ENCODE measurements at places on chromosomes 7 and 10.

DNA sequence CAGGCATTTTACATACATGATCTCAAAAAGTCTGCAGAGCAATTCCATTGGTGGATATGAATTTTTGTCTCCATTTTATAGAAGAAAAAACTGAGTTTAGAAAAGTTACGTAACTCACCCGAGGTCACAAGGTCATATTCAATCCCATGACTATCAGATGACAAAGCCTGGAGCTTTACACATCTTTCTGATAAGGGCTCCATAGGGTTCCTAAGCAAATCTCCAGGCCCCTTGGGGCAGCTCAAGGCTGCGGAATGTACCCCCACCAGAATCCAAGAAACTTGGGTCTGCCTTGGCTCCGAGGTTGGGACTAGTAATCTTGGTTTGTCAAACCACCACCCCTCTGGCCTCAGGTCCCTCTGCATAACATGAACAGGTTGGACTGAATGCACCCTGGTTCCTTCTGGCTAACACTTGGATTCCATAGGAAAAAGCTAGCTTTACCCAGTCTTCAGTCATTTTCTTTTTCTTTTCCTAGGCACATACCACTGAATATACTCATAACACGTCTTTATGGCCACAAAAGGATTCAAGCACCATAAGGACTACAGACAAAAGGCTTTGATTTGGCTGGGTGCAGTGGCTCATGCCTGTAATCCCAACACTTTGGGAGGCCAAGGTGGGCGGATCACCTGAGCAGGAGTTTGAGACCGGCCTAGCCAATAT lies 55.5 kb downstream of the PIP4K2A start:
- H3K4me1 ChIP-seq: peaks cover 3% of the 10 kb centered on the region
- H3K36me3 ChIP-seq: no peaks in the 10 kb centered on the region
- DNase-seq: no peak
- no peak overlapping the region for H3K27ac ChIP-seq

GRCh38 chr7:21346297-21346696 lies 81.6 kb upstream of the SP4 start:
- DNase-seq: no peak
- H3K27ac ChIP-seq: no peak overlapping the region
- H3K36me3 ChIP-seq: no peaks in the 10 kb centered on the region
- H3K4me3 ChIP-seq: no peak overlapping the region

DNA sequence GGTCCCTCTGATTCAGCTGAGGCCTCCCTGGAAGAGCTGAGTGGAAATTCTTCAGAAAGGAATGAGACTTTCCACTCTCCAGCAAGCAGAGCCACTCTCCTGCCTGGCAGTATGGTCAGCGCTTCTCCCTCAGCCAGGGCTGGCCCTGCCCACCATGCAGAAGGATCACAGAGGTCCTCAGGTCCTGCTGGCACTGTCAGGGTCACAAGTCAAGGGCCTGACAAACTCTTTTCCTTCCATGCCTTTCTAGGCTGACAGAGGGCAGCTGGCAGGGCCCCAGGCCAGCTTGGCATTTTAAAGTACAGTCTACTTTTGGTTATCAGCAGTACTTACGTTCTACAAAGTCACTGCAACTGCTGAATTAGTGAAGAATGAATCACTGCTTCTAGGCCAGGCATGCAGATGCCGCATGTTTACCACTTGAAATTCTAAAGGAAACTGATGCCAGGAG lies 119.3 kb upstream of the FRMD4A start:
- H3K4me1 ChIP-seq: no peaks in the 10 kb centered on the region
- no peaks in the 10 kb centered on the region for H3K27me3 ChIP-seq
- no peak for DNase-seq
- no peak overlapping the region for H3K27ac ChIP-seq
- H3K4me3 ChIP-seq: no peak overlapping the region

DNA sequence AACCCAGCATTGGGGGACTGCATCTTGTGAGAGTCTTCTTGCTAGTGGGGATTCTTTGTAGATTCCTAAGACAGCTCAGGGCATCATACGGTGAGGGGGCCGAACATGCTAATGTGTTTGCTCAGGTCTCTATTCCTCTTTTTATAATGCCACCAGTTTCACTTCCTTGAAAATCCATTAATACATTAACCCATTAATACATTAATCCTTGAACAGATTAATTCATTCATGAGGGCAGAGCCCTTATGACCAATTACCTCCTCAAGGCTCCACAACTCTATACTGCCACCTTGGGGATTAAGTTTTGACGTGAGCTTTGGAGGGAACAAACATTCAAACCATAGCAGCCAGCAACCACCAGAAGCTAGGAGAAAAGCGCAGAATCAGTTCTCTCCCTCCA lies 67.2 kb upstream of the POT1 start:
- no peaks in the 10 kb centered on the region for H3K27me3 ChIP-seq
- no peak overlapping the region for H3K27ac ChIP-seq
- no peaks in the 10 kb centered on the region for H3K4me1 ChIP-seq
- DNase-seq: peak; percentile 55

- no peak overlapping the region for H3K27ac ChIP-seq
- H3K36me3 ChIP-seq: no peaks in the 10 kb centered on the region
- H3K27me3 ChIP-seq: no peaks in the 10 kb centered on the region
- H3K4me1 ChIP-seq: no peaks in the 10 kb centered on the region
- DNase-seq: no peak
Observed at GRCh38 chr7:156896388-156897022, 3.5 kb upstream of the LMBR1 start.

GRCh38 chr7:45645141-45645969 lies 71.2 kb downstream of the ADCY1 start:
- H3K27me3 ChIP-seq: peaks cover 36% of the 10 kb centered on the region
- H3K36me3 ChIP-seq: no peaks in the 10 kb centered on the region
- peaks cover 7% of the 10 kb centered on the region for H3K4me1 ChIP-seq
- H3K4me3 ChIP-seq: no peak overlapping the region

GRCh38 chr10:124596962-124597845 lies 135.6 kb downstream of the LHPP start:
- no peaks in the 10 kb centered on the region for H3K36me3 ChIP-seq
- no peak overlapping the region for H3K27ac ChIP-seq
- no peak for DNase-seq
- H3K4me3 ChIP-seq: no peak overlapping the region
- H3K27me3 ChIP-seq: no peaks in the 10 kb centered on the region
- no peaks in the 10 kb centered on the region for H3K4me1 ChIP-seq

- peak; percentile 56 for DNase-seq
- no peak overlapping the region for H3K27ac ChIP-seq
- H3K4me1 ChIP-seq: no peaks in the 10 kb centered on the region
- no peaks in the 10 kb centered on the region for H3K27me3 ChIP-seq
- no peaks in the 10 kb centered on the region for H3K36me3 ChIP-seq
Observed at GRCh38 chr7:156456503-156457115, 184.0 kb upstream of the RNF32 start.

- H3K4me3 ChIP-seq: no peak overlapping the region
- no peaks in the 10 kb centered on the region for H3K4me1 ChIP-seq
- no peaks in the 10 kb centered on the region for H3K36me3 ChIP-seq
- no peak overlapping the region for H3K27ac ChIP-seq
Observed at GRCh38 chr7:123633553-123633952, 22.1 kb upstream of the LMOD2 start.

DNA sequence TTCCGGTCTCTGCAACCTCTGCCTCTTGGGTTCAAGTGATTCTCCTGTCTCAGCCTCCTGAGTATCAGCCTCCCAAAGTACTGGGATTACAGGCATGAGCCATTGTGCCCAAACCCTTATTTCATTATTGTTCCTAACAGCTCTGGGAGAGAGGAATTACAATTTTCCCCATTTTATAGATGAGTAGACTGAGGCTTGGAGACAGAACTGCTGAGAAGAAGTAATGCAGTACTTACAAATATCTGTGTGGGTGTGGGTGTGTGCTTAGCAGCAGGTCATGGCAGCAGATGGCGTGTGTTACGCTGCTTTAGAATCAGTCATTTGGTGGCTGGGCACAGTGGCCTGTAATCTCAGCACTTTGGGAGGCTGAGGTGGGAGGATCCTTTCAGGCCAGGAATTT lies 7.4 kb downstream of the PRKRIP1 start:
- peaks cover 96% of the 10 kb centered on the region for H3K36me3 ChIP-seq
- H3K4me1 ChIP-seq: no peaks in the 10 kb centered on the region
- H3K4me3 ChIP-seq: no peak overlapping the region
- H3K27ac ChIP-seq: no peak overlapping the region
- H3K27me3 ChIP-seq: no peaks in the 10 kb centered on the region

GRCh38 chr7:107966711-107967110 lies 36.2 kb downstream of the LAMB1 start:
- no peak overlapping the region for H3K4me3 ChIP-seq
- H3K4me1 ChIP-seq: no peaks in the 10 kb centered on the region
- DNase-seq: peak; percentile 81

GRCh38 chr7:132218876-132219275 lies 357.4 kb downstream of the PLXNA4 start:
- no peaks in the 10 kb centered on the region for H3K27me3 ChIP-seq
- peaks cover 17% of the 10 kb centered on the region for H3K36me3 ChIP-seq
- H3K4me1 ChIP-seq: peaks cover 9% of the 10 kb centered on the region
- no peak overlapping the region for H3K27ac ChIP-seq

- H3K27me3 ChIP-seq: peaks cover 6% of the 10 kb centered on the region
- H3K27ac ChIP-seq: no peak overlapping the region
- no peaks in the 10 kb centered on the region for H3K4me1 ChIP-seq
Observed at GRCh38 chr10:114375047-114375446, 29.3 kb downstream of the AFAP1L2 start.

- H3K36me3 ChIP-seq: no peaks in the 10 kb centered on the region
- H3K27ac ChIP-seq: no peak overlapping the region
- no peaks in the 10 kb centered on the region for H3K27me3 ChIP-seq
- H3K4me1 ChIP-seq: no peaks in the 10 kb centered on the region
Observed at GRCh38 chr7:41881331-41882130, 178.6 kb upstream of the INHBA start.

GRCh38 chr7:140316165-140316661 lies 82.1 kb downstream of the SLC37A3 start:
- DNase-seq: no peak
- H3K27me3 ChIP-seq: no peaks in the 10 kb centered on the region
- H3K4me3 ChIP-seq: no peak overlapping the region
- H3K4me1 ChIP-seq: no peaks in the 10 kb centered on the region
- H3K27ac ChIP-seq: no peak overlapping the region
- H3K36me3 ChIP-seq: no peaks in the 10 kb centered on the region

- DNase-seq: peak; percentile 47
- H3K27ac ChIP-seq: no peak overlapping the region
- no peaks in the 10 kb centered on the region for H3K36me3 ChIP-seq
- H3K4me1 ChIP-seq: no peaks in the 10 kb centered on the region
- no peak overlapping the region for H3K4me3 ChIP-seq
- no peaks in the 10 kb centered on the region for H3K27me3 ChIP-seq
Observed at GRCh38 chr7:66697449-66698438, 42.8 kb upstream of the RABGEF1 start.

All from endodermal cell (in vitro differentiated cells).